Chondrocyte (in vitro differentiated cells): ENCODE measurements at places on chromosomes 12 and 14.

- no peak overlapping the region for H3K27ac ChIP-seq
- no peak for DNase-seq
- no peaks in the 10 kb centered on the region for H3K27me3 ChIP-seq
- H3K36me3 ChIP-seq: no peaks in the 10 kb centered on the region
- H3K4me1 ChIP-seq: no peaks in the 10 kb centered on the region
Measured at GRCh38 chr12:104164634-104165033, 26.6 kb upstream of the NFYB start.

- H3K27me3 ChIP-seq: no peaks in the 10 kb centered on the region
- H3K27ac ChIP-seq: no peak overlapping the region
- no peak overlapping the region for H3K4me3 ChIP-seq
- H3K4me1 ChIP-seq: no peaks in the 10 kb centered on the region
Measured at GRCh38 chr14:50260072-50260471, 28.7 kb upstream of the SOS2 start.

- no peaks in the 10 kb centered on the region for H3K4me1 ChIP-seq
- no peak for DNase-seq
- peaks cover 2% of the 10 kb centered on the region for H3K36me3 ChIP-seq
- H3K27ac ChIP-seq: no peak overlapping the region
- no peak overlapping the region for H3K4me3 ChIP-seq
Measured at GRCh38 chr12:128224226-128224625, 42.7 kb upstream of the TMEM132C start.

GRCh38 chr12:96752211-96752610 lies 154.8 kb upstream of the NEDD1 start:
- no peaks in the 10 kb centered on the region for H3K36me3 ChIP-seq
- peaks cover 18% of the 10 kb centered on the region for H3K27me3 ChIP-seq
- H3K27ac ChIP-seq: no peak overlapping the region
- no peak for DNase-seq
- H3K4me3 ChIP-seq: no peak overlapping the region

DNA sequence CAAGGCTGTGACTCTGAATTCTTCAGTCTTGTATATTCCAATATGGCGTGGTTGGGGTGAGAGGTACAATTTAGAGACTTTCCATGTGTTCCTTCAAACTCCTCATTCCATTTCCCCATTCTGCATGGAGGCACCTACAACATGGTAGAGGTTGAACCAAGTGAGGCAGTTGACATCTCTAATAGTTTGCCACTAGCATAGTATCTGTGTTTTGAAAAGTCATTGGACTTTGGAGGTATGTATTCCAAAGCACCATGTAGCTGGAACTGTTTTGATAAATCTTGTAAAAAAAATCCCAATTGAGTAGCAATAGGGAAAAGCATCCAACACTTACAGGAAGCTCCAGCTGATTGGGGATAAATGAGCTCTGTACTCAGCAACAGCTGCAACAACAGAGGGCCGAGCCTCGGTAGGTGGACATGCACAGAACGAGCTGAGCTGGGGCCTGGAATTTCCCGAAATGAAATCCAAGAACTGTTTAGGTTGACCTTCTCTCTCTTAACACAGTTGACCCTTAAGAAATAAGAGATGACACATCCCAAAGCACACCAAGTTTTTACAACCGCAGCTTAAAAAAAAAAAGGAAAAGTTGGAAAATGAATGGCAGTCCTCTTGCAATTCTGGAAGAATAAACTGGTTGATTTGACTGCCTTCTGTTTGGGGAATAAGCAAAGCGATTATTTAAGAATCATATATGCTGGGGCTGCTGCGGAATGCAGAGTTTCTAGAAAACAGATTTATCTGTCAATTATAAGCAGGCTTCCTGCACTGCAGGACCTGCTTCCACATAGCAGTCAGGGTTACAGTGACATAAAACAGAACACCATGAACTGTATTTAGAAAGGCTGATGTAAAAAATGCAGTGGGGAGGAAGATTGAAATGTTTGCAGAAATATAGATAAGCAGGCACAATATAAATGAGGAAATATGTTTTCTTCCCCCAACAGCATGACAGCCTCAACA lies 194.6 kb upstream of the KRR1 start:
- peaks cover 27% of the 10 kb centered on the region for H3K4me1 ChIP-seq
- peak overlapping the region; percentile 75 for H3K27ac ChIP-seq
- H3K27me3 ChIP-seq: peaks cover 4% of the 10 kb centered on the region
- H3K4me3 ChIP-seq: peak overlapping the region; percentile 46

DNA sequence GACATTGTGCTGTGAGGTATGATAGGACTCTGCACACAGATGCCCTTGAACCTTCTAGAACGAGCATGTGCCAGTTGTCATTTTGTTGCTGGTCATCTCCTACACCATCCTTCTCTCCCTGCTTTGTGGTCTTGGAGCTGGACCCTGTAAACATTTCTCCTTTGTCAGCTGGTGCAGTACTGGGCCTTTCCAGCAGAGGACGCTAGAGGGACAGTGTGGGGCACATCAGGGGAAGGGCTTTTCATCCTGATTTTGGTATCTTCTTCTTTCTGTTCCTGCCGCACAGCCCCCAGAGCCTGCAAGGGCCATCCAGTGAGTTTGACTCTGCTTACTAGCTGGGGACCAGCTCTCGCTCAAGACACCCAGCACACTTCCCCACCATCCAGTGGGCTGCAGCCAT lies 484.6 kb downstream of the AACS start:
- no peak for DNase-seq
- H3K4me3 ChIP-seq: no peak overlapping the region
- peaks cover 5% of the 10 kb centered on the region for H3K4me1 ChIP-seq
- H3K27me3 ChIP-seq: no peaks in the 10 kb centered on the region

- H3K36me3 ChIP-seq: no peaks in the 10 kb centered on the region
- H3K27ac ChIP-seq: no peak overlapping the region
- no peak overlapping the region for H3K4me3 ChIP-seq
- peaks cover 30% of the 10 kb centered on the region for H3K4me1 ChIP-seq
Measured at GRCh38 chr14:72902801-72903530, 9.1 kb upstream of the DPF3 start.

DNA sequence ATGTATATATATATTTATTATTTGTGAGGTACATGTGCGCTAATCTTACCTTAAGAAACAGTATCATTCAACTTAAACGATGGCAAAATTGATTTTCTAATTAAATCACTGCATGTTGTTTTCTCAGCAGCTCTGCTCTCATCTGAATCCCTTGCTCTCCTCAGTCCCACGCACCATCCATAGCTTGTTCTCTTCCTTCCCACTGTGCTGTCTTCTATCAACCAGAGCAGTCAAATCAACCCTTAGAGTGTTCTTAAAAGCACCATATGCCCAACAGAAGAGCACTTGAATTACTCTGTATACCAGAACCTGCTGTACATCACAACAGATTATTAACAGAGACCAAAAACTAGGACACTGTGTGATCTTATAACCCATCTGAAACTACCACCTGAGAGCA lies 209.4 kb upstream of the G2E3 start:
- H3K27ac ChIP-seq: no peak overlapping the region
- peaks cover 8% of the 10 kb centered on the region for H3K27me3 ChIP-seq
- no peak overlapping the region for H3K4me3 ChIP-seq
- H3K36me3 ChIP-seq: no peaks in the 10 kb centered on the region

- H3K4me3 ChIP-seq: peak overlapping the region; percentile 97
- H3K27ac ChIP-seq: peak overlapping the region; percentile 97
- H3K4me1 ChIP-seq: peaks cover 26% of the 10 kb centered on the region
- peaks cover 2% of the 10 kb centered on the region for H3K36me3 ChIP-seq
- H3K27me3 ChIP-seq: no peaks in the 10 kb centered on the region
- no peak for DNase-seq
Measured at GRCh38 chr12:49109641-49110463, 795 bp downstream of the LMBR1L start.

DNA sequence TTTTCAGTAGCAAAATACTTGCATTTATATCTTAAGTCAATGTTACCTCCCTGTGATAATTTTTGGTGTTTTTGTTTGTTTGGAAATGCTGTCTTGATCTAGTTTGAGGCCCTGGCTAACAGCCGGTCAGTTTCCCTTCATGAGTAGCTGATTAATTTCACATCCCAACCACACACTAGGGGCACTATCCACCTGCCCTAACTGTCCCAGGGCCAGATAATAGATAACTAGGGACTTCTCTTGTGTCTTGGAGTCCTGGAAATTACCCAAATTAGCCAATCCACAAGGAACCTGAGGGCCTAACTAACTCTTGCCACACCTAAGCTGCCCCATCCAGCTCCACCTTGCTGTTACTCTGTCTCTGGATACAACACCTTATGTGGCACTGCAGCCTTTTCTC lies 399.9 kb downstream of the FOXG1 start:
- no peaks in the 10 kb centered on the region for H3K36me3 ChIP-seq
- H3K27ac ChIP-seq: no peak overlapping the region
- no peaks in the 10 kb centered on the region for H3K4me1 ChIP-seq
- no peak for DNase-seq
- H3K4me3 ChIP-seq: no peak overlapping the region

DNA sequence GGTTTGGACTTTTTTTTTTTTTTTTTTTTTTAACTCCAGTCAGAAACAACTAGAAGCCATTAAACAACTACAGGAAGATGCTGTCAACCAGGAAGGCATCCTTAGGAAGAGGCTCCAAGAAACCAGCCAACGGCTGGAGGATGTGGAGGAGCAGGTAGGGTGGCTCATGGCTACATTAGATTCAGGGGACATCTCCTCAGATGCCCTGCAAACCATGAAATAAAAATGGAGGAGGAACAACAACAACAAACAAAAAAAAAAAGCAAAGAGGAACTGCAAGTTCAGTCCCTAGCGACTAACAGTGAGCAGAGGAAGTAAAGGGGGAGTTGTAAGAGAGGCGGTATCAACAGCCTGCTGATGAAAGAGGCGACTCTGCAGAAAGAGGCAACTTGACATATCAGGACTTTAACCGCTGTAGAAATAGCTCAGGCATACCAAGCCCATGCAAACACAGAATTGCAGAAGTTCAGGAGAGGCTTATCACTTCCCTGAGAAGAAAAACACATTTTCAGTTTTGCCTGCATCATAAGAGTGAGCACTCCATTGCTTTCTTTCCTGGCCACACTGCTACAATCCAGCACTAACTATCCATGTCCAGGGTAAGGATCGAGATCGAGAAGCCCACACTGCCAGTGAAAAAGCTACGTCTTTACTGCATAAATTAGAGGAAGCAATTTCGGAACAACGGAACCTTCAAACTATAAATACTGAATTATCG lies 103.5 kb upstream of the BCAT1 start:
- no peak overlapping the region for H3K27ac ChIP-seq
- no peak overlapping the region for H3K4me3 ChIP-seq
- no peak for DNase-seq
- peaks cover 11% of the 10 kb centered on the region for H3K4me1 ChIP-seq

DNA sequence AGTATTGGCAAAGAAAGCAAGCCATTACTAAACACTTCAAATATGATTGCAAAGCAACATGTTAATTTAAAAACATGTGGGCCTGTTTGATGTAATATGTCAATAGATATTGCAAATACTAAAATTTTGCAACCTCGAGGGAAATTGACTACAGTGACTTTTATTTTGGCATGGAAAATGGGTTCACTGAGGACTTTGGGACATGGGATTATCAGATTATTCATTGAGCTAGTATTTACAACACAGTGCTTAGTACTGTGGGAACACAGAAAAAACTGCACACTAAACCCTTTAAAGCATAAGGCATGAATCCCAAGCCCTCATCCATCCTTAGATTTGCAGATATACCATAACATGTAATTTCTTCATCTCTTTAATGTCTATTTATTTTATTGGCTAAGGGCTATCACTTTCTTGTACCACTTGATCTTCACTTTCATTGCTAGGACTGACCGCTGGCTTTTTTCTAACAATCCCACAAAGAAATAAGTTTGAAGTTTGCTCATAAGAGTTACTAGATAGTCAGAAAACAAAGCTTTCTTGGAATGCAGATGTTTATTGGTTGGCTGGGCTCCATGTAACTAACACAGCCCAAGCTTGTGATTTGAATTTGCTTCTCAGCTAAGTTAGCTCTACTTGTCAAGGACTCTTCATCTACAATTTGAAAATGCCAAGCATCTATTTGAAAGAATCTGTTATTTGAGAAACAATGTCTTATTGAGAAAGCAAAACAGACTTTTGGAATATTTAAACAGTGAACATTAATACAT lies 48.7 kb downstream of the PPFIBP1 start:
- no peak for DNase-seq
- no peak overlapping the region for H3K4me3 ChIP-seq
- peaks cover 59% of the 10 kb centered on the region for H3K4me1 ChIP-seq
- no peaks in the 10 kb centered on the region for H3K27me3 ChIP-seq
- H3K36me3 ChIP-seq: peaks cover 4% of the 10 kb centered on the region
- H3K27ac ChIP-seq: peak overlapping the region; percentile 86

DNA sequence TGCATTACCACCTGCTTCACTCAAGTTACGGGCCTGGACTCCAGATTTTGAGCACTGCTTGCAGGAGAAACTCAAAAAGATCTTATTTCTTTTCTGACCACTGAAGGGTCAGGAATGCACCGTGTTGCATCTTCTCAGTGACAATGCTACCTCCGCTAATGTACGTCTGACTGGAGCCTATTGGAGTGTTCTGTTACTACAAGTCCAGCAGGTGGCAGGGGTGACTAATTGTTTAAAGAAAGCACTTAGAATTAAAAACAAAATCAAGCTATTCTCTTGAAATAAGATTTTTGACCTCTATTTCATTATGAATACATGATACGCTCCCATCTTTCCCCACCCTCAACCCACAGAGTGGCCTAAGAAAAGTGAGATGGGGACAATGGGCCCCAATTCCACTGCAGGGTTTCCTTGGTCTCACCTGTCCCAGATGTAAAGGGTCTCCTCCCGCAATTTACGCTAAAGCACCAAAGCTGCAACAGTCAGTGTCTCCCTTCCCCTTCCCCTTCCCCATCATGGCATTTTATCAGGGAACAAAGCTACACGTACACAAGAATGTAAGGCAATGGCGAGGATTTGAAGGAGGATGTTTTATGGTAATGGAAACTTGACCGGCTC lies 2.2 kb downstream of the TBPL2 start:
- H3K27ac ChIP-seq: no peak overlapping the region
- H3K4me1 ChIP-seq: peaks cover 6% of the 10 kb centered on the region
- H3K27me3 ChIP-seq: peaks cover 30% of the 10 kb centered on the region

- H3K36me3 ChIP-seq: no peaks in the 10 kb centered on the region
- no peak for DNase-seq
- H3K4me1 ChIP-seq: peaks cover 8% of the 10 kb centered on the region
- no peak overlapping the region for H3K4me3 ChIP-seq
- H3K27me3 ChIP-seq: peaks cover 17% of the 10 kb centered on the region
Measured at GRCh38 chr14:54807881-54808280, 94.7 kb downstream of the GCH1 start.

DNA sequence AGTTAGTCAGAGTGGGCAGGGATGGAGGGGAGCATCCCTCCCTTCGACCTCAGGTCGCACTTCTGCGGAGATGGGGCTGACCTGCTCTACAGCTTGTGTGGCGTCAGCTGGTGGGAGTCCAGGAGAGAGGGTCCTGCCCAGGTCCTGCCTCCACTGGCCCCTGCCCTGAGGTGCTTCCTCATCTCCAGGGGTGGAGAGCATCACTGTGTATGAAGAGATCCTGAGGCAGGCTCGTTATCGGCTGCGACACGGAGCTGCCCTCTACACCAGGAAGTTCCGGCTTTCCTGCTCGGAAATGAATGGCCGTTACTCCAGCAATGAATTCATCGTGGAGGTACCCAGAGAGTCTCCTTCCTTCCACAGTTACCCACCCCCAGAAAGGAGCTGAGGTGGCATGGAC lies 20.2 kb downstream of the CLSTN3 start:
- no peaks in the 10 kb centered on the region for H3K4me1 ChIP-seq
- H3K36me3 ChIP-seq: peaks cover 30% of the 10 kb centered on the region
- H3K4me3 ChIP-seq: no peak overlapping the region
- no peak for DNase-seq
- H3K27me3 ChIP-seq: no peaks in the 10 kb centered on the region

- peak overlapping the region; percentile 8 for H3K27ac ChIP-seq
- H3K4me3 ChIP-seq: no peak overlapping the region
- H3K36me3 ChIP-seq: no peaks in the 10 kb centered on the region
- peaks cover 6% of the 10 kb centered on the region for H3K27me3 ChIP-seq
- peaks cover 15% of the 10 kb centered on the region for H3K4me1 ChIP-seq
- DNase-seq: no peak
Measured at GRCh38 chr12:87216436-87216835, 812.8 kb downstream of the C12orf50 start.
